ENCODE measurements at places on chromosomes 6 and 20. TPM values are rescaled to one million over a fixed set of nuclear protein-coding genes. Genes with fewer than 3 reads are reported as not detected.
A peak's percentile ranks its signal among the peaks of the same experiment; 100 is the strongest.

Gene C2
- 19.9 TPM for total RNA-seq

Gene ZSCAN23
- total RNA-seq: 0.59 TPM

DNA sequence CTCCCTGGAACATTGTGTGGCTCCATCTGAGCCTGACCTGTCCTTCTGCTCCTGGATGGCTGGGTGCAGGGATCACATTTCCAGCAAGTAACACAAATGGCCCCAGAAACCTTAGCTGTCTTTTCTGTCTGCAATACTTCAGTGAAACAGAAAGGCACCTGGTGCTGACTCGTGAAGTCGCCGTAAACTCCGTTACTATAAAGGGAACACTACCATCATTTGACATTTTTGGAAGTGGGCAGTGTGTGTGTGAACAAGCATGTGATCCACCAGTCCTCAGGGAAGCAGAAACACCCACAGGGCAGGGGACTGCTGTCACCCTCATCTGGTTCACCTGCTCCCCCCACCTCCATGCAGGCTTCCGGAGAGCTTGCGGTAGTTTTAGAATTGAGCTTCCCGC lies 23.9 kb downstream of the SERPINB6 start:
- H3K4me1 ChIP-seq: peaks cover 52% of the 10 kb centered on the region
- DNase-seq: peak; percentile 44
- no peak overlapping the region for H3K4me3 ChIP-seq
- H3K27ac ChIP-seq: peak overlapping the region; percentile 72

Gene SLC39A7
- 67.0 TPM for total RNA-seq

- DNase-seq: no peak
- no peaks in the 10 kb centered on the region for H3K36me3 ChIP-seq
- no peak overlapping the region for H3K27ac ChIP-seq
- H3K4me1 ChIP-seq: no peaks in the 10 kb centered on the region
These were observed 98.7 kb downstream of the PLEKHG1 start for GRCh38 chr6:150698391-150698790.

GRCh38 chr6:43189776-43190304 lies 7.8 kb downstream of the CUL9 start:
- no peak for DNase-seq
- peaks cover 7% of the 10 kb centered on the region for H3K4me1 ChIP-seq
- no peak overlapping the region for H3K4me3 ChIP-seq
- no peaks in the 10 kb centered on the region for H3K27me3 ChIP-seq
- H3K36me3 ChIP-seq: peaks cover 66% of the 10 kb centered on the region

Gene PAK5
- not detected for total RNA-seq

DNA sequence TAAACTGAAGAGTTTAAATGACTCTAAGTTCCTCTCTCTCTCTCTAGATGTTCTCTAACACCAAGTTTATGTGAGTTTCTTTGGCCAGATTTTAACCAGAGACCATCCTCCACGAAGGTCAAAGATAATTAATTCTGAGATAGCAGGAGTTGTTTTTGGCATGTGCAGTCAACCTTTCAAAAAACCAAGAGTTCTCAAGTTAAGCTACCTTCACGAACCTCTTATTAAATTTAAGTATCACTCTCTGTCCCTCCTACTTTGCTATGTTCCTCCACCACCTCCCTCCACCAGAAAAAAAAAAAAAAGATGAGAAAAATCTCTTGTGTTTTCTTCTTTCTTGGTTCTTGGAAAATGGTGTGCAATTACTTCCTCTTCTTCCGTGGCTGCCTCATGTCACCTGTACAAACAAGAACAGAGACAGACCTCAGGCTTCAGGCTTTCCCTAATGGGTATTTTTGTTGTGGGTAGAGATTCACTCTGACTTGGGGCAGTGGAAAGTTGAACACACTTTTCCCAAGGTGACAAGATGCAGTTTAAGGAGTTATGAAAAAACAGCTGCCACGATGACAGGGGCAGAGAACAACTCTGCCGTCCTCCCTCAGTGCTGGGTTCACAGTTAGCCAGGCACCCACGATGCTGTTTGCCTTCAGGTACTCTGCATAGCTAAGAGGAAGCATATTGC lies 64.3 kb downstream of the ADTRP start:
- H3K36me3 ChIP-seq: no peaks in the 10 kb centered on the region
- H3K4me3 ChIP-seq: no peak overlapping the region
- H3K4me1 ChIP-seq: peaks cover 23% of the 10 kb centered on the region
- no peak for DNase-seq
- no peak overlapping the region for H3K27ac ChIP-seq

- DNase-seq: no peak
- H3K36me3 ChIP-seq: no peaks in the 10 kb centered on the region
- H3K27ac ChIP-seq: no peak overlapping the region
These were observed 86.2 kb downstream of the LCA5 start for GRCh38 chr6:79450984-79451383.

DNA sequence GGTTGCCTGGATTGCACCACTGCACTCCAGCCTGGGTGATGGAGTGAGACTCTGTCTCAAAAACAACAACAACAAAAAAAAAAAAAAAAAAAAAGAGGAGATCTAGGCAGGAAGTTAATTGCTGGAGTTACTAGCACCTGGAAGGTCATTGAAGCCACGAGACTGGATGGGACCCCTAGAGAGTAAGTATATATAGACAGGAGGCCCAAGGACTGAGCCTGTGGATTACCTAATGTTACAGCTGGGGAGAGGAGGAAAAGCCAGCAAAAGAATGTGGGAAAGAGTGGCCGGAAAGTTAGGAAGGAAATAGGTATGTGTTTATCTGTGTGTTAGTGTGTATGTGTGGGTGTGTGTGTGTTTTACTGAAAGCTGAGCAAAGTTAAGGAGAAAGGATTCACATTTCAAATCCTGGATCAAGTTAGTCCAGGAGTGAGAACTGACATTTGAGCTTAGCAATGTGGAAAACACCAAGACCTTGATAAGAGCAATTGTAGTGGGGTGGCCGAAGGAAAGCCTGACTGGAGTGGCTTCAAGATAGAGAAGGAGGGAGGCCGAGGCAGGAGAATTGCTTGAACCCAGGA lies 38.4 kb downstream of the ANKRD6 start:
- H3K27me3 ChIP-seq: no peaks in the 10 kb centered on the region
- H3K4me1 ChIP-seq: no peaks in the 10 kb centered on the region
- H3K36me3 ChIP-seq: no peaks in the 10 kb centered on the region
- no peak for DNase-seq
- no peak overlapping the region for H3K27ac ChIP-seq

DNA sequence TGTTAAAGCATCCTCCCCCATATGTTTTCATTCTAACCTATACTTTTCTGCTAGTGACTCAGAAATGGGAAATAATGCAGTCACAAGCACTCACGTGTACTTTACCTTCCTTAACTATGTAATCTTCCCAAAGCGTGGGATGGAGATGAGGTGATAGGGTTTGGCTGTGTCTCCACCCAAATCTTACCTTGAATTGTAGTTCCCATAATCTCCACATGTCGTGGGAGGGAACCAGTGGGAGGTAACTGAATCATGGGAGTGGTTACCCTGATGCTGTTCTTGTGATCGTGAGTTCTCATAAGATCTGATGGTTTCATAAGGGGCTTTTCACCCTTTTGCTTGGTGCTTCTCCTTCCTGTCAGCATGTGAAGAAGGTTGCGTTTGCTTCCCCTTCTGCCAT lies 35.4 kb downstream of the AGPAT4 start:
- no peak for DNase-seq
- H3K4me1 ChIP-seq: no peaks in the 10 kb centered on the region
- no peak overlapping the region for H3K4me3 ChIP-seq
- no peaks in the 10 kb centered on the region for H3K27me3 ChIP-seq

Gene BNIP5
- total RNA-seq: not detected

- DNase-seq: no peak
- no peaks in the 10 kb centered on the region for H3K4me1 ChIP-seq
- H3K36me3 ChIP-seq: peaks cover 45% of the 10 kb centered on the region
- no peak overlapping the region for H3K27ac ChIP-seq
These were observed 57.8 kb downstream of the POPDC3 start for GRCh38 chr6:105121981-105122380.

Gene FRK
- 2.7 TPM for total RNA-seq

Gene SRXN1
- total RNA-seq: 41.8 TPM

GRCh38 chr20:53735536-53736050 lies 142.0 kb upstream of the ZNF217 start:
- DNase-seq: no peak
- H3K36me3 ChIP-seq: no peaks in the 10 kb centered on the region
- peak overlapping the region; percentile 76 for H3K27ac ChIP-seq
- peaks cover 45% of the 10 kb centered on the region for H3K4me1 ChIP-seq

Gene SYS1
- 41.9 TPM for total RNA-seq

GRCh38 chr6:90285611-90286381 lies 10.8 kb downstream of the BACH2 start:
- peak overlapping the region; percentile 59 for H3K27ac ChIP-seq
- H3K27me3 ChIP-seq: no peaks in the 10 kb centered on the region
- no peaks in the 10 kb centered on the region for H3K36me3 ChIP-seq
- DNase-seq: peak; percentile 89

DNA sequence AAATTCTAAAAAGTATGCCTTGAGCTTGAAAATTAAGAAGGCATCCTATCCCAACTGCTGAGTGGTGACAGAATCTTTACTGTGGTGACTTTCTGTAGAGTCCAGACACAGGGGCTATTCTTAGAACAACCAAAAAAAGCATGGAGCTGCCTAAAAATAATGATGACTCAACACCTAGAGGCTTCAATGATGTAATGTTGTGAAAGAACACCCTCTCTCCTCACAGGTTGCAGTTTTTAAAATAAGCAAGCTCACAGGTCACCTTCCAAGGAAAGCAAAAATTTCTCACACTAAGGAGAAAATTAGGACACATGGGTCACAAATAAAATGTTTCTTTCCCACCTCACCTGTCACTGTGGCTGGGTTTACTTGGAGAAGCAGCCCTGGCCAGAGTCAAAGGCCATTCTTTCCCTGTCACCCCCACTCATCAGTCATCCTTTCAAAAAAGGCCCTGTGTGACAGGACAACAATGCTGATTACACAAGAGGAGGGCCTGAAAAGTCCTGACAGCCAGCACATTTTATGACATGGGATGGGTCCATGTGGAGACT lies 53.5 kb downstream of the RCAN2 start:
- H3K36me3 ChIP-seq: no peaks in the 10 kb centered on the region
- no peak overlapping the region for H3K4me3 ChIP-seq

- H3K4me1 ChIP-seq: peaks cover 39% of the 10 kb centered on the region
- no peak overlapping the region for H3K4me3 ChIP-seq
- H3K27me3 ChIP-seq: no peaks in the 10 kb centered on the region
- peak overlapping the region; percentile 93 for H3K27ac ChIP-seq
- DNase-seq: no peak
- no peaks in the 10 kb centered on the region for H3K36me3 ChIP-seq
These were observed 2.2 kb downstream of the SNTA1 start for GRCh38 chr20:33441142-33441955.

DNA sequence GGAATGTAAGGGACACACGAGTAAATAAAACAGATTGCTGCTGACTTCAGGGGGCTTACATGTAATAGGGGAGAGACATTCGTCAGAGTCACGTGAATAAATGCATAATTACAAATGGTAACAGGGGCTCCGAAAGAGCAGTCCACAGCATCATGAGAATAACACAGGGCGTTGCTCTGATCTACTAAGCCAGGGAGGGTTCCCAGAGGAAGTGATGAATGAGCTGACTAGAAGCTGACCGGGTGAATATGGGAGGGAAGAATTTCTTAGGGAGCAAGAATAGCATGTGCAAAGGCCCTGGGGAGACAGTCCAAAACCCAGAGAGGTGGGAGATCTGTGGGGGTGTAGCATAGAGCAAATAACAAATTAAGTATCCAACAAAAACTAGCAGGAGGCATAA lies 2.4 kb downstream of the BPI start:
- H3K27ac ChIP-seq: no peak overlapping the region
- H3K4me3 ChIP-seq: no peak overlapping the region
- H3K27me3 ChIP-seq: no peaks in the 10 kb centered on the region
- H3K36me3 ChIP-seq: no peaks in the 10 kb centered on the region
- DNase-seq: no peak

Gene CD93
- 51.6 TPM for total RNA-seq

DNA sequence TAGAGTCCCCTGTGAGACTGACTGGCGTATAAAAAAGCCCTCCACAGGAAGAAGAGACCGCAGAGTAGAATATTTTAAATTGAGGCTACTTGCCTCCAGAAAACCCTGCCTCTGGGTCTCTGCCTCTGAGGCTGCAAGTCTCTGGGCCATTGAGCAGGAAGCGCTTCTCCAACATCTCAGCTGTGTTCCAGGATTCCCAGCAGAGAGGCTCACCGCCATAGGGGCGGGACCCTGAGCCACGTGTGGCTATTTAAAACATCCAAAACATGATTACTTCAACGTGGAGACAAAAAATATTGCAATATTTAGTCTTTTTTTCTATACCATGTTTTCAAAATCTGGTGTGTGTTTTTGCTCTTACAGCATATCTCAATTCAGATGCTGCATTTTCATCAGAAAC lies 59.4 kb downstream of the GNAS-AS1 start:
- no peak overlapping the region for H3K4me3 ChIP-seq
- DNase-seq: no peak
- no peak overlapping the region for H3K27ac ChIP-seq

Gene ULBP3
- total RNA-seq: 2.0 TPM

- no peaks in the 10 kb centered on the region for H3K27me3 ChIP-seq
- H3K4me1 ChIP-seq: peaks cover 11% of the 10 kb centered on the region
- DNase-seq: no peak
- no peak overlapping the region for H3K4me3 ChIP-seq
- H3K36me3 ChIP-seq: peaks cover 10% of the 10 kb centered on the region
These were observed 23.5 kb downstream of the DNAAF9 start for GRCh38 chr20:3383878-3384495.

- H3K4me1 ChIP-seq: no peaks in the 10 kb centered on the region
- H3K36me3 ChIP-seq: no peaks in the 10 kb centered on the region
- no peak overlapping the region for H3K27ac ChIP-seq
- H3K27me3 ChIP-seq: no peaks in the 10 kb centered on the region
- no peak for DNase-seq
These were observed 101.3 kb downstream of the COL21A1 start for GRCh38 chr6:56146086-56146485.

- no peak overlapping the region for H3K27ac ChIP-seq
- no peaks in the 10 kb centered on the region for H3K4me1 ChIP-seq
- H3K4me3 ChIP-seq: no peak overlapping the region
These were observed 69.9 kb downstream of the CDKAL1 start for GRCh38 chr6:20604159-20604558.

DNA sequence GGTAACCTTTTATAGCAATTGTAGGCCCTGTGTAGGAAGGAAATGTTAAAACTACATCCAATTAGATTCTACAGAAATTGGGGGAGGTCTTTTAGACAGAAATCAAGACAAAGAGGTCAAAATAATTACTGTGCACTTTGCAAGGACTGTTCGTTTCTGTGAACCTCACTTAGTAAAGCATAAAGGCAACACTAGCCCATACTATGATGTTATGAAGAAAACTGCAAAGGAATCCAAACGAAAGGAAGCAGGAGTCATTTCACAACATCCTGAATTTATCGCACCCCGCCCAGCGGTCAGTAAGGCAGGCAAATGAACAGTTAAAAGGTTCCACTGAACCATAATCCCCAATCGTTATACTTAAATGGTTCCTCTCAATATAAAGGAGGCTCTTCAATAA lies 429.5 kb upstream of the ARID1B start:
- no peaks in the 10 kb centered on the region for H3K36me3 ChIP-seq
- no peak for DNase-seq
- H3K4me1 ChIP-seq: no peaks in the 10 kb centered on the region
- H3K27ac ChIP-seq: no peak overlapping the region

Gene LGSN
- not detected for total RNA-seq

Gene RAB44
- 0.12 TPM for total RNA-seq

Gene ZNF391
- total RNA-seq: 1.3 TPM

GRCh38 chr6:16337295-16337975 lies 99.0 kb downstream of the GMPR start:
- H3K4me1 ChIP-seq: no peaks in the 10 kb centered on the region
- H3K36me3 ChIP-seq: no peaks in the 10 kb centered on the region
- H3K27me3 ChIP-seq: no peaks in the 10 kb centered on the region
- no peak overlapping the region for H3K4me3 ChIP-seq
- H3K27ac ChIP-seq: peak overlapping the region; percentile 4
